Activated CD8-positive, alpha-beta memory T cell treated with anti-CD3 and anti-CD28 coated beads for 1 hour (primary cell): ENCODE measurements at places on chromosomes 4 and X.

- no peak for DNase-seq
Observed at GRCh38 chr4:184007891-184008290, 102.8 kb downstream of the STOX2 start.

- DNase-seq, result no peak
Observed at GRCh38 chrX:37331546-37331945, 17.6 kb upstream of the PRRG1 start.

DNA sequence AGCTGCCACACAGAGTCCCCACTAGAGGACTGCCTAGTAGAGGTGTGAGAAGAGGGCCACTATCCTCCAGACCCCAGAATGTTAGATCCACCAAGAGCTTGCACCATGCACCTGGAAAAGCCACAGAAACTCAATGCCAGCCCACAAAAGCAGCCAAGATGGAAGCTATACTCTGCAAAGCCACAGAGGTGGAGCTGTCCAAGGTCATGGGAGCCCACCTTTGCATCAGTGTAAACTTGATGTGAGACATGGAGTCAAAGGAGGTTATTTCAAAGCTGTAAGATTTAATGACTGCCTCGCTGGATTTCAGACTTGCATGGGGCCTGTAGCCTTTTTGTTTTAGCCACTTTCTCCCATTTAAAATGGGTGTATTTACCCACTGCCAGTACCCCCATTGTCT is 1030.1 kb upstream of the GRIA3 start:
- DNase-seq, result no peak

- DNase-seq, result no peak
Observed at GRCh38 chr4:142350871-142351270, 495.2 kb downstream of the INPP4B start.

GRCh38 chr4:158770671-158771070 is 1.8 kb downstream of the FNIP2 start:
- DNase-seq, result no peak

DNA sequence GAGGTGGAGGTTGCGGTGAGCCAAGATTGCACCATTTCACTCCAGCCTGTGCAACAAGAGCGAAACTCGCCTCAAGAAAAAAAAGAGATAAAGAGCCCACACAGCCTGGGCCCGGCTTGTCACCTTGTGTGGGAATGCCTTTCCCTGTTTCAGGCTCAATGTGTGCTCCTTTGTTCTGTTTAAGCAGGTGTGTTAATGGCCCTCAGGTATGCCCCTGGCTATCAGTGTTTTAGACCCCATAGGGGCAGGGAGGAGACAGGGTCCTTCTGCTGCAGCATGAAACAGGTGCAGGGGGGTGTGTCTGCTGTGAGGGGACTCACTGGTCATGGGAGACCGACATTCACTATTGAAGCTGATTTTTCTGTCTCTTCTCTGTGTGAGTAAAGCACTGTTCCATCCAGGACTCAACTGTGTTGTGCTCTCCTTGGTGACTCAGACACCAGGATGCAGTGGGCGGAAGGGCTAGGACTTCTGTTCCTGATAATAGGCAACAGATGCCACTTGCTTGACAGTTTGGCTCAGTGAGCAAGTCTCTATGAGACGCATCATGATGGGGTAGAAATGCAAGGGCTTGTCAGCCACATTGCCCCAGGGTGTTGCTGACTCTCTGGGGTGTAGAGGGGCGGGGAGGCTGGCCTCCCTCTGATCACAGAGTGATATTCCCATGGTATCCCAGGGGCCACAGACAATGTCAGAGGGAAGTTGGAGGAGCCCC is 15.6 kb upstream of the LAP3 start:
- DNase-seq, result no peak

DNA sequence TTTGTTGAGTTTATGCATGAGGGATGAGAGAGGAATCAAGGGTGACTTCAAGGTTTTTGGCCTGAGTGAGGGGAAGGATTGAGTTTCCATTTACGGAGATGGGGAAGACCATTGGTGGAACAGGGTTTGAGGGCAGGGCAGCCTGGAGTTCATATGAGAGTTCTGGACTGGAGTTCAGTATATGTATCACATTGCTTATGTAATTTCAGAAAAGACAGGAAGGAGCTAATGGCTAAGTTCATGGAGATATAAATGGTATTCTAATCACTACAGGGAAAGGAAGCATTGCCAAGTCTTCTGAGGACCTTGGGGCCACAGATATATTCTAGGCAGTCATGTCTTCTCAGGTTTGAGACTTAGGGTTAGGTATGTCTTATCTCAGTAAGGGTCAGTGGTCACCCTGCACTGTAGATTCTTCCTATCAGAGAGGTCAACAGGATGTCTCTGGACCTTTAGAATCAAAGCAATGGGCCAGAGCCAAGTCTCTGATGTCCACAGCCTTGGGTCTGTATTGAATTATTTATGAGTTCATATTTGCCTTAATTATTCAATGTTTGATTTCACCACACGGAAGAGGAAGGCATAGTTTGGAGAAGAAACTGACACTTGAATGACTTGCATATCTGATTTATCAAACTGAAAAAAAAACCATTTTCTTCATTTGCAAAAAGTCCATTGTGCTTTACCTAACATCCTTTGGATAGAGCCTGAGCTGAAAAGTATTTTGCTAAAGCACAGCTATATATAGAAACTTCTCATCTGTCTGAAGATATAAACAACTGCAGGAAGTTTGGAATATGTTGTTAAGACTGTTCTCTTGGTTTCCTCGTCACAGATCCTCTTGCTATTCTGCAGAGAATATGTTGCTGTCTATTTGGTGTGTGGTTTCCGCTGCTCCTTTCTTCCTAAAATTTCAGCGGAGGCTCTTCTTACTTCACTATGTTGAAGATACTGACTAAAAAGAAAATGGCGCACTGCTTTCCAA is 139.5 kb downstream of the PDGFRA start:
- DNase-seq, result no peak

DNA sequence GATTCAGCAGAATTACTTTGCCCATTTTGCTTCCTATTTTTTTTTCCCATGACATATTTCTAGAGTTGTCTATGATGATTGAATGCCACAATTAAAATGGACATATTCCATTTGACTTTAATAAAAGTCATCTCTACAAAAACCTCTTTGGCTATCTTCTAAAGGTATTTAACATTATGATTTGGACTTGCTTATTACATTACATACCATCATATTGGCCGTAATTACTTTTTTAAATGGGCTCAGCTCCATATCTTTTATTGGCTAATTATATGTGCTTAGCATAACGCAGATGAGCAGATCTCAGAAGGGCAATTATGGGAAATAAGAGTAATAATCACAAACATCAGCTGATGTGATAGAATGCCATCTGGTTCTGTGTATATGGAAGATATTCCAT is 4.5 kb upstream of the LNX1 start:
- no peak for DNase-seq

DNA sequence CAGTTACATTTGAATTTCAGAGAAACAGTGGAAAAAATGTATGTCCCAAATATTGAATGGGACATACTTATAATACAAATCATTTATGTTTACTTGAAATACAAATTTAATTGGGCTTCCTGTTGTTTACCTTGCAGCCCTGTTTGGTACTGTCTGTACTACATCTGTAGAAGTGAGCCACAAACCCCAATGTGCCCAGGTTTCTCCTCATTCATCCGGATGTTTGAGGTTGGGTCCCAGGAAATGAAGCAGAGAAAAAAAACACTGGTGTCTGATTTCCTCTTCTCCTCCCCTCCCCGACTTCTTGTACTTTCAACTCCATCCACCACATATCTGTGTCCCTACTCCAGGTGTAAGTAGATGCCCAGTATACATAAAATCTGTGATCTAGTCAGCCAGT is 27.1 kb upstream of the SCRG1 start:
- DNase-seq, result no peak

GRCh38 chr4:160021870-160022269 is 919.0 kb downstream of the RAPGEF2 start:
- DNase-seq, result no peak

DNA sequence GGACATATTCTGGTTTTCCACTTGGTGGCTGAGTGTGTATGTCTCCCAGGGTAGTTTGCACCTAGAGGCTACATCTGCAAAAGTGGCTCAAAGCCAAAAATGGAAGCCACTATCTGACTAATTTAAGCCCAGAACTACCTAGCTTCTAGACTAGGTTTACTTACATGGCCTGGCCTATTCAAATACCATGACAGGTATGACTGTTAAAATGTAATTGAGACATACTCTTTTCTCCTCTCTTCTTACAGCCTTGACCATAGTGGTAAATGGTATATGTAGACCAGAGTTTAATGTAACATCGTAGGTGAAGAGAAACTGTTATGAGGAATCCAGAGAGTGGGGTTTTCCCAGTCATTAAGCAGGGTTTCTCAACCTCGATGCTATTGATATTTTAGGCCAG is 2.6 kb upstream of the TRPC5 start:
- DNase-seq, result no peak

DNA sequence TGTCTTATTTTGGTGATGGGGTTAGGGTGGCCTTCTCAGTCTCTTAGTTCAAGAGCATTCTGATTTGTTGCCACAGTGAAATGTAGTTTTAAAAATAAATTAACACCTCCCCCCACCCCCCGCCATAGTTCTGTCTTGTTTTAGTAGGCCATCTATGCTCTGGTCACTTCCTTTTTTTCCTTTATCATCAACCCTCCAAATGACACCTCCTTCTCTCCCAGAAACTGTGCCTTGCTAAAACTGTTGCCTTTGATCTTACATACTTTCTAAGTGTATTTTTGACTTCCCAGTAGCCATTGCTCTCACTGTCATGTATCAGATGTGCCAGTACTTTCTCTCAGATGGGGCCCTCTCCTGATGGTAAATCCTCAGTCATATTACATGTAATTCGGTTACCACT is 14.5 kb upstream of the NDUFC1 start:
- DNase-seq, result no peak

GRCh38 chrX:9902656-9903055 is 64.5 kb upstream of the CLDN34 start:
- DNase-seq, result no peak
